ENCODE measurements at places on chromosomes 16 and 17.

GRCh38 chr17:27666831-27667560 is 36.0 kb downstream of the LGALS9 start:
- DNase-seq, result no peak

DNA sequence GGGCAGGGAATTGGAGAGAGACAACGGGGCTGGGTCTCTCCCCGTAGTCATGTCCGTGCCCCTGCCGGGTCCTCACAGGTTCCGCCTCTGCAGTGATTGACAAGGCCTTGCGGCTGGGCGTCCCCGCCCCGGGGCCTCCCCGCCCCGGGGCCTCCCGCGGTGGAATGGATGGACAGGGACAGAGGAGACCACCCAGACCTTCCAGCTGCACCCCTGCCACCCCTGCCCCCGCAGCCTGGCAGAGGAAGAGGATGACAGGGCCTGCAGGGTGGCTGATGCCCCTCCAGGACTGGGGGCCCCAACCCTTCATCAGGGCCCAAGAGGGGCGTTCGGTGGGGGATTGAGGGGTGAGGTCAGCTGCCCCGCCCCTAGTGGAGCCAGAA is 216.4 kb upstream of the CIBAR2 start:
- no peak for DNase-seq

DNA sequence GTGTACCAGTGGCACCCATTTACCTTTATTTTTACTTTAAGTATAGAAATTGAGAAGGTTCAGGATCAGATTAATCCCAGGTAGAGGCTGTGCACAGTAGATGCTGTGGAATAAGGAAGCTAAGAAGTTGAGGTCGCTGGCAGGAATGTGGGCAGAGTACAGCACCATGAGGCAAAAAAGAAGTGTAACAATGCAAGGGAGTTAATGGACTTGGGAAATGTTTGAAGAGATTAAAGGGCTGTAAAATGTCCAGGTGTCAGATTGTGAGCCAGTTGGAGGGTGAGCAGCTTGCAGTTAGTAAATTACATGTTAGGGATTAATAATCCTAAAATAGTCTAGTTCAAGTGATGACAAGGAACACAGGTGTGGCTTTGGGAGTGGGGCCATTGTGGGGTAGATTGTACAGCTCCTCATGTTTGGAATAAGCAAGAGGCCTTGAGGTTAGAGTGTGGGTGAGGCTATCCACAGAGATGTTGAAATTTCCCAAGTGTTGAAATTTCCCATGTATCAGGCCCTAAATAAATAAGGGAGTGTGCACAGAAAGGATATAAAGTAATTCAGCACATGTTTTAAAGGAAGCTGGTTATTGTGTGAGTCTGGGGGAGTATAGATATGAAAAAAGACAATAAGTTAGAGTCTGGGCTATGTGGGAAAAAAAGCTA is 21.5 kb downstream of the TAT start:
- no peak for DNase-seq

DNA sequence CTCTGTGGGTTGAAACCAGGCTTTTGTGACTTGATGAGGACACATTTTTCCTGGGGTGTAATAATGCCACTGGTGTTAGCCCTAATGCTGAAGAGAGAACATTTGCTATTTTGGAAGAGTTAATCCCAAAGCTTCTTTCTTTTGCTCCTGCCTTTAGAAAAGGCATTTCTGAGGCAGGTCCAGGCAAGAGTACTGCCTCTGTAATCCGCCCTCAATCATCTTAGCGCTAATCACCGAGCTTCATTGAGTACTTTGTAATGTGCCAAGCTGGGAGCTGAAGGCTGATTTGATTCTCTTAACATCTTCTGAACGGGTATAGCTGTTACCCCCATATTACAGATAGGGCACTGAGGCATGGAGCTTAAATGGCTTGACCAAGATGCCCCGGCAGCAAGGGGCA is 60.3 kb downstream of the AKAP1 start:
- no peak for DNase-seq

DNA sequence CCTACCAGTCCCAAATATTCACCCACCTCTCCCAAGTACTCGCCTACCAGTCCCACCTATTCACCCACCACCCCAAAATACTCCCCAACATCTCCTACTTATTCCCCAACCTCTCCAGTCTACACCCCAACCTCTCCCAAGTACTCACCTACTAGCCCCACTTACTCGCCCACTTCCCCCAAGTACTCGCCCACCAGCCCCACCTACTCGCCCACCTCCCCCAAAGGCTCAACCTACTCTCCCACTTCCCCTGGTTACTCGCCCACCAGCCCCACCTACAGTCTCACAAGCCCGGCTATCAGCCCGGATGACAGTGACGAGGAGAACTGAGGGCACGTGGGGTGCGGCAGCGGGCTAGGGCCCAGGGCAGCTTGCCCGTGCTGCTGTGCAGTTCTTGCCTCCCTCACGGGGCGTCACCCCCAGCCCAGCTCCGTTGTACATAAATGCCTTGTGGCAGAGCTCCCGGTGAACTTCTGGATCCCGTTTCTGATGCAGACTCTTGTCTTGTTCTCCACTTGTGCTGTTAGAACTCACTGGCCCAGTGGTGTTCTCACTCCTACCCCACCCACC is 29.8 kb downstream of the POLR2A start:
- no peak for DNase-seq

GRCh38 chr17:77530591-77530990 is 389.8 kb downstream of the SEC14L1 start:
- DNase-seq, result no peak

- DNase-seq, result no peak
Measured at GRCh38 chr16:56777001-56777400, 47.1 kb downstream of the NUP93 start.

- DNase-seq, result no peak
Measured at GRCh38 chr17:36131421-36131820, 27.8 kb downstream of the CCL4 start.

GRCh38 chr17:10309003-10309974 is 63.5 kb downstream of the MYH13 start:
- no peak for DNase-seq

DNA sequence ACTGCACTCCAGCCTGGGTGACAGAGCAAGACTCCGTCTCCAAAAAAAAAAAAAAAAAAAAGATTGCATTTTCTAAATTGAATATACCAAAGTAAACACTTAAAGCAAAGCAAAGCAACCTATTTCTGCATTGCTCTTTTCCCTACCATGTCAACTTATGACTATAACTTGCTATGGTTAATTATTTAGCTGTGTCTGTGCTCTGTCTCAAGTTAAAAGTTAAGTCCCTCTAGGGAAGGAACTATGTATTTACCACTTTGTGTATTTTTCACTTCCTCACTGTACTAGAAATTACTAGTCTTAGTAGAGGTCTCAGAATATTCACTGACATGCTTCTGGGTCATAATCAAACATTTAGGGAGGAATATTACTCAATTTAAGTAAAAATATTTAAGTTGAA is 711.7 kb upstream of the SOX9 start:
- DNase-seq, result no peak

GRCh38 chr17:29155227-29155965 is 24.8 kb downstream of the MYO18A start:
- DNase-seq, result no peak

DNA sequence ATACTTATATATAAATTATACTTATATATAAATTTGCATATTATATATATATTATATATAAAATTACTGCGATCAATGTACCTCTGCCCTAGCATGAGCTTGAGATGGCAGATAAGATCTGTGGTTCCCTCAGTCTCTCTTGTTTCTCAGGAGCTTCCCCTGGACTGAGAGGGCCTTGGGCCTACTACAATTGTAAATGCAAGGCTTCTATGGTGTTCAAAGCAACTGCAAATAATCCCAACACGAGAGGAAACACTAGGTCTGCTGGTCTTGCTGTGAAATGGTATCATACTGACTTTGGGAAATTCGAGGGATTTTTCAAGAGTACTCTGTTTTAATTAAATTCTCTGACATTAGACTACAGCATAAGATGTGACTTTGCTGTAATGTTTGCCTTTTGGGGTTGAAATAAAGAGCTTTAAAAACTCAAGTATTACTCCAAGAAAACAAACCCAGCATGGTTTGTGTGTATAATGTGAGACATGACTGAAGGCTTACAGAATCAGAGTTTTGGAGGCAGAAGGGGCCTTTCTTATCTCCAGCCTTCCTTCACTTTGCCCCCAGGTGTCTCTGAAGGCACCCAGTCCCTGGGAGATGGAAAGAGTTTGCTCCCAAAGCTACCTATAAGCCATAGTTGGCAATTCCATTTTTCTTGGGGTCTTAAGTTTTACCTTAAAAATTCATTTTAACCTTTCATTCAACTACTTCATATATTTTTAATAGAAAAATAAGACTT is 24.2 kb downstream of the ACSM1 start:
- DNase-seq, result no peak

DNA sequence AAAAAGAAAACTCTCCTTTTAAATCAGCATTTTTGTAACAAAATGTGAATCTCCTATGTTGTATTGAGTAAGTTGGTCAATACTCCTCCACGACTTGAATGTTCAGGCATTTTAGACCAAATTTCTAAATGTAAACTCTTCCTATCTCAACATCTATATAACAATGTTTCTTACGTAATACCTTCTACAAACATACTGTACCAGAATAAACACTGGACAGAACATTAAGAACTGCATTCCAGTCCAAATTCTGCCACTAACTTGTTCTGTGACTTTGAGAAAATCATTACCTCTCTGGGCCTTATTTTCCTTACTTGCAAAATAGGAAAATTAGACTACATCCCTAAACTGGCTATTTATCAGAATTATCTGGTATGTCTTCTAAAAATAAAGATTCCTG is 40.1 kb downstream of the AKAP10 start:
- DNase-seq, result no peak

- no peak for DNase-seq
Measured at GRCh38 chr17:77233635-77234334, 93.0 kb downstream of the SEC14L1 start.

GRCh38 chr17:12509801-12510200 is 155.9 kb upstream of the MYOCD start:
- no peak for DNase-seq
